ENCODE measurements at places on chromosomes 16 and 17.

- no peak for DNase-seq
These were observed 10.7 kb upstream of the LITAF start for GRCh38 chr16:11597235-11598095.

GRCh38 chr17:16941072-16942036, 30.6 kb downstream of the TNFRSF13B start:
- DNase-seq, result no peak

DNA sequence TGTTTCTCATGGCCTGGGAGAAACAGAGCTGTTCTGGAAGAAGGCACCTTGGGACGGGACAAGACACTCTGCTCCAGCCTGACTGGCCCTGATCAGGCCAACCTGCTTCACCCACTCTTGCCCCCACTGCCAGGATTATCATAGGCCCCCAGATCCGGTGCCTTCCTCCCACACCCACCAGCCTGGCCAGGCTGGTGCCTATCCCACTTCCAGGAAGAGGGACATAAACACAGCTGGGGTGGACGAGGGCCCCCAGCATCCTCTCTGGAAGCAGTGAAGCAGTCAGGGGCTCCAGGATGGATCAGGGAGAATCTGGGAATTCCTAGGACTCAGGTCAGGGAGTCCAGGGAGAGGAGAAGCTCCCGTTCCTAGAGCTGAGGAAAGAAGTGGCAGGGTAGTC, 16.9 kb upstream of the ITGA3 start:
- DNase-seq, result no peak

GRCh38 chr16:30120340-30121105, 2.5 kb downstream of the MAPK3 start:
- DNase-seq, result no peak

- no peak for DNase-seq
These were observed 1.7 kb downstream of the TXNDC17 start for GRCh38 chr17:6642592-6642991.

- DNase-seq, result no peak
These were observed 52.5 kb downstream of the SMG6 start for GRCh38 chr17:2251098-2251497.

- no peak for DNase-seq
These were observed 76.1 kb downstream of the MPRIP start for GRCh38 chr17:17118399-17118798.

DNA sequence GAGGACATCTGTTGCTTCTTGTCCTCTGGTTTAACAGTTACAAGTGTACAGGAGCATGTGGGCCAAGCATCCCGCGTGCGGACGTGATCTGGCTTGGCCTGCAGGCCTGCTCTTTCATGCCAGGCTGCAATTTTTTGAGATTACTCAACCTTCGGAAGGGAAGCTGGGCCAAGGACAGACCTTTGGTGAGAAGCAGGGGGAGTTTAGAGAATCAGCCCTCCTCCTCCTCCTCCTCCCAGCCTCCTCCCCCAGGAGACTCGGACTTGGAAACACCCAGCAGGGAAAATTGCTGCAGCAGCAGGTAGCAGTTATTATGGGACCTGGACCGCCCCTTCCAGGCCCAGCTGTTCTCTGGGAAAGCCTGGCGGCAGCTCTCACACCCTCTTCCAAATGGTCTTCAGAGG, 5.1 kb upstream of the KLHL36 start:
- DNase-seq, result no peak

- DNase-seq, result no peak
These were observed 16.4 kb upstream of the CCL23 start for GRCh38 chr17:36034127-36034526.

DNA sequence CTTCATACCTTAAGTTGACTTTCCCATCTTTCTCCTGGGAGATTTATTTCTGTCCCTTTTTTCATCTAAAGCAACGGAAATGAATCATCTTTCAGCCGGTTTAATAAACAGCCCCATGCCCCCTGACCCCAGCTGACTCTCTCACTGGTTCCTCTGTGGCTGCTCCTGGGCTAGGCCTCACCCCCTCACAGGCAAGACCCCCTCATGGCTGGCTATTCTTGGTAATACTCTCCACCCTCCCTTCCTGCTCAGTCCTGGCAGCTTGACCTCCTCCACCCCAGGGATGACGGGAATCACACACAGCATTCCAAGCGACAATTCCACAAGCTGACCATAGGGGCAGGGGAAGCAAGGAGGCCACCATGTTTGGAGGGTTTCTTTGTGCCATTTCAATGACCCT, 1.5 kb upstream of the ADAP2 start:
- no peak for DNase-seq

- DNase-seq, result no peak
These were observed 366.7 kb upstream of the ZFHX3 start for GRCh38 chr16:73414638-73415037.

DNA sequence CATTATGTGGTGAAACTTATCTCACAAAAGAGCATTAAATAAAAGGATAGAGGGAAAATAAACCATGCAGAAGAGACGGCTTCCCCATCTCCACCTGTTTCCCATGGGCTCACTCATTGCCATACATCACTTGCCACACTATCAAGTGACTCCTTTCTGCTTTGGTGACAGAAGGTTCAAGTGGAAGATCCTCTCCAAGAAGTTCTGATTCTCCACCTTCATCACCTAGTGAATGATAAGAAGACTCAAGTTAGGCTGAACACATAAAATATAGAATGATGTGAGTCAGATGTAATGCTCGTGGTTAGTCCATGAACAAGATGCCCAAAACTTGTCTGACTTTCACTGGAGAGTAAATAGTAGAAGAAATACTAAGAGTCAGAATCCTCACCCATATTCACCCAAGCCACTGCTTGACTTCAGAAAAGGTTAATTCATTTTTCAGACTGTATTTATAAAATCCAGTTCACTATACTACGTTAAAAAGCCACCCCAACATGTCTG, 100.1 kb upstream of the TOB1 start:
- DNase-seq, result no peak

GRCh38 chr16:86072328-86073102, 173.6 kb downstream of the IRF8 start:
- DNase-seq, result peak; percentile 7

- peak; percentile 65 for DNase-seq
These were observed 235.3 kb downstream of the SEC14L1 start for GRCh38 chr17:77375917-77376651.
